ENCODE measurements at places on chromosomes 3 and 15.
A peak's percentile ranks its signal among the peaks of the same experiment; 100 is the strongest.

- DNase-seq: no peak
Observed at GRCh38 chr15:81184188-81184587, 12.5 kb upstream of the IL16 start.

- no peak for DNase-seq
Observed at GRCh38 chr3:197149528-197149927, 119.9 kb upstream of the MELTF start.

DNA sequence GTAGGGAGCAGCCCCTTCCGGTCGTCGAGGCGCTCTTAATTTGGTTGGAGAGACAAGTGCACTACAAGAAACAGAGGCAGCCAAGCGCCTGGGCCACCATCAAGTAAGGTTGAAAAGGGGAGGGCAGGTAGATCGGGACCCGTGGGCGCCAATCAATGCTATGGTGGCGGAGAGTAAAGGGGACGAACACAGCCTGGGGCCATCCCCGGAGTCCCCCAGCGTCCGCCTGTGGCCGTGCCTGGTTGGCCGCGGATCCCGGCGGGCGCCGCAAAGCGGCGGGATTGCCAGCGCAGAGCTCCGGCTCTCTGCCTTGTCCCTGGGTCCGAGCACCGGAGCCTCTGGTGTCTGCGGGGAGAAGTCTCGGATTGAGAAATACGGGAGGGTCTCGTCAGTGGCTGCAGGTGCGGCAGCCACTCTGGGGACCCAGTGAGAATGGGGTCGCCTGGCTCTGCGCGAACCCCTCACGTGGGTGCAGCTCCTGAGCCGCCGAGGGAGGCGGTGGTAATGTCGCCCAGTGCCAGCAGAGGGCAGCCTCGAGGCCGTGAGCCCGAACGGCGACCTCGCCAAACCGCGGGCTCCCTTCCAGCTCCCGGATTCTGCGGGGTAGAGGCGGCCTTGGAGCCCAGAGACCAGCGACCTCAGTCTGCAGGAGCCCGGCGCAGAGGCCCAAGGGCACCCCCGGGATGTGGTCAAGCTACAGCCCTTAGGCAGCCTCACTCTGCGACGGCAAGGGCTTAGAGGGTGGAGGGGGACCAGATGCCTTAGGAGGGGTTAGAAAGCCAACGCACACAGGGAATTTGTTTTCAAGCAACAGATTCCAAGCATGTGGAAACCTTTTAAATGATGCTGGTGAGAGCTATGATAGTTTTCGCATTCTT, 10.8 kb downstream of the FOXL2 start:
- peak; percentile 52 for DNase-seq

DNA sequence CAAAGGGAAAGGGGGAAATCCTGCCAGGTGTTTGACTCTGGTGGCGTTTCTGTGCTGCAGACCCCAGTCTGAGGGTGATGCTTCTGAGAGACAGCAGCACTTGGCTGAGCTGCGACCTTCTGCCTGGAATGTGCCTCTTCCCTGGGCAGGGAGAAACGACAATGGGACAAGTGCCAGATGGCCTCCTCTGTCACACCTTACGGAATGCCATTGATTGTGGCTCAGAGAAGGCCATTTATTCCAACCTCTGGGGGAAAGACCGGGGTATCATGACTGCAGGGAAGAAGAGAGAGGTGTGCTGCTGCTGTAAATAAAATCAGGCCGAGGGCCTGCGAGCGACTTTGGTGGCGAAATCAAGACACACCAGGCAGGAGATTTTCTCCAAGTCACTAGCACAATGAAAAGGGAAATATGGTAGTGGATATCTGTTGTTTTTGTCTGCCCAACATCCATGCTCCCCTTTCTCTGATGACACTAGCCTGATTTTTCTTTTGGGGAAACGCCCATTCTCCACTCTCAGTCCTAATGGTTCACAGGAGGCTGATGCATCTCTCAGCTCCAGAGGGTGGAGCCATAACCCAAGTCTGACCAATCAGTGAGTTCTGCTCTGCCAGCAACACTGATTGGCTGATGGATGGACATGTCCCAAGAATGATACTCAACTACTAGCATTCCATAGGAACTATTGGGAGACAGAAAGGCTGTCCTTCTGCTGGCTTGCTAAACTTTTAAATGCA, 336.1 kb downstream of the FOXP1 start:
- peak; percentile 73 for DNase-seq

GRCh38 chr15:70835415-70835814, 18.5 kb downstream of the LARP6 start:
- no peak for DNase-seq

DNA sequence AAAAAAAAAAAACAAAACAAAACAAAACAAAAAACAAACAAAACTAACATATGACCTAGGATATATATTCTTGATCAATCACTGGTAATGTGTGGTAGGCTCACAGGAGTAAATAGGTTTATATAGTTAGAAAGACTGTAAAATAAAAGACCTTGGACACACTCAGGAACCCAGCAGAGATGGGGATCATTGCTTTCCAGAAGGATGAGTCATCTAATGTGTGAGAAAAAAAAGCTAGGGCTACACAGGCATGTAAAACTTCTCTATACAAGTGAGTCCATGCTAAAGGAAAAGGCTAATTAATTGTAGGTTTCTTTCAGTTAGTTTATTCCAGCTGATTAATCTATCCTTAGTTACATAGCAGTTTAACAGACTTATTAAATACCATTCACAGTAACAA, 710.3 kb upstream of the ARPP21 start:
- DNase-seq: no peak

- DNase-seq: no peak
Observed at GRCh38 chr15:98583771-98584430, 64.4 kb upstream of the IGF1R start.

DNA sequence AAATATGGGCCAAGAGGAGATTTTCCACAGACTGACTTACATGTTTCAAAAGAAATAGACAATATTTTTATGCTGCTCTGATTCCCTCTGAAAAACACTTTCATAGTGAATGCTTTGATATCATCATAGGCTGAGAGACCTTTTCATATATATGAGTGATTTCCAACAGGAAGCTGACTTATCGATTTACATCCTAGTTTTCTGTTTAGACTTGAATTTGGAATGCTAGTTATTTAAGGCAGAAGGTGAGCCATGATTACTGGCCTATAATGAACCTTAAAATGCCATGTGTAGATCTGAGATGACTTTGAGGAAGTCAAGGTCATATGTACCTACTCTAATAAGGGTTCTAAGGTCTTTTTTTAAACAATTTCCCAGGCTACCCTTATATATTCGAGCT, 1126.1 kb downstream of the ROBO1 start:
- DNase-seq: no peak

DNA sequence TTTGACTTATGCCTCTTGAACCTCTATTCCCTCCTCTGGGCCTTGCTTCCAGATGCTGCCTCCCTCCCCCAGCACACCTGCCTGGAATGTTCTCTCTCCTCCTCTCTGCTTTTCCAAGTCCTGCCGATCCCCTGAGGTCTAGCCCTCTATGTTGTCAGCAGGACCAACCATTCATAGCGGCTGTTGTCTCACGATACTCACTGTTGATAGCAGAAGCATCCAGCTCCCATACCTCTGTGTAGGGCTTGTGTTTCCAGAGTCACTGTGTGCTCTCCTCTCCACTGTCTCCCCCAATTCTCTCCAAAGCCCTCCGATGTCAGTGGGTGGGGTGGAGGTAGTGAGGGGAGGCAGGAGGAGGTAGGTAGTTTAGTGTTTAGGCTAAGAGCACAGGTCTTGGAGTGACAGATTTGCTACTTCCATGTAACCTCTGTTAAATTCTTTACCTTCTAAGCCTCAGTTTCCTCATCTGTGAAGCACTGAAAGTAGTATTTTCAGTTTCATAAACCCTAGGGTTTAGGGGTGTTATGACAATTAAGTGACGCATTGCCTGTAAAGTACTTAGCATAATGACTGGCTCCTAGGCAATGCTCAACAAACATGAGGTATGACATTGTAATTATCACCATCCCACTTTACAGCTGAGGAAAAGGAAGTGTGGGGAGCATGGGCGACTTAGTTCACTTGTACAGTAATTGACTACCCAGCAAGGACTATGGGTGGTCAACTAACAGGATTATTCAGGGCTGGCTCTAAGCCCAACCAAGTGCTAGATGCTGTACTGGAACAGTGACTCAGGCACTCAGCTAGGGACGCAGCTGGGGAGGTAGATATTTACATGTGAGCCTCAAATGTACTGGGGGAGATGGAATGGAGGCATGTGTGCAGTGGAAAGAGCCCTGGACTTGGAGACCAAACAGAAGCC, 122.8 kb downstream of the CACNA1D start:
- no peak for DNase-seq

DNA sequence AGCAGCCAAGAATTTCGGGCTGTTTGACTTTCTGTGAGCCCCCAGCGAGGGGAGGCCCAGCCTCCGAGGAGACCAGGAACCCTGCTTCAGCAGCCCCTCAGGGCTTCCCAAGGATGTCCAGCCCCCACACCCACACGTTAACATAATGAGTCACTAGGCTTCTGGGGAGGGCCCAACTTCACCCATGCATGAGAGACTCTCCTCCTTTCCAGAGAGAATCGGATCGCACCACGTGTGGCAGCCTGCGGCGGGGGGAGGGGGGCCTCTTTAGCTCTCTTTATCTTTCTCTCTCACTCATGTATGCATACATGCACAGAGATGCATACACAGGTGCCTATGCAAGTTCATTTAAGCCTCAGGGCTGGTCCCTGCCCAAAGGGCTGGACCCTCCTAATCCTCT, 3.1 kb upstream of the AP2M1 start:
- peak; percentile 79 for DNase-seq

GRCh38 chr15:51104512-51104911, 9.8 kb upstream of the TNFAIP8L3 start:
- no peak for DNase-seq

DNA sequence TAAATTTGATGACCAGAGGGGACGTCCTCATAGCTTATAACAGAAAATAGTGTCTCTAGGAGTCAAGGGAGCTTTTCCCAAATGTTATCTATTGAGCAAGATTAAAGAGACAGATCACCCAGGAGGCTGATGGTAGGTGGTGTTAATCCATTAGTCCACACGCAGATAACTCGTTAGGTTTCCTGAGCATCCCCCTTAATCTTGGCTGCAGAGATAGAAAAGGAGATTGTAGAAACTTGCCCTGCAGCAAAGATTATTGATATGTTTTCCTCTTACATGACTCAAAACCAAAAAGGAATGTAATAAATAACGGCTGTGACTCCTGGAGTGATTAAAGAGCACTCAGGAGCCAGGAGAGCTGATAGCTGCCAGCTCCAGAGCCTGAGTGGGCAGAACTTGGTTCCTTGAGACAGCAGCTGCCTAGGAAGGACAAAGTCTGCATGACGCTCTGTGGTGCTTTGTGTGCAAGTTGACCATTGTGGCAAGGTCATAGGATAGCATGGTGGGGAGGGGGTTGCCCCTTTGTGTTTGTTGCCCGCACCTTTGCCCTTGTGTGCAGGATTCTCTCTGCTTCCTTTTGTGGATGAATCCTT, 234.8 kb downstream of the PTPRG start:
- no peak for DNase-seq

DNA sequence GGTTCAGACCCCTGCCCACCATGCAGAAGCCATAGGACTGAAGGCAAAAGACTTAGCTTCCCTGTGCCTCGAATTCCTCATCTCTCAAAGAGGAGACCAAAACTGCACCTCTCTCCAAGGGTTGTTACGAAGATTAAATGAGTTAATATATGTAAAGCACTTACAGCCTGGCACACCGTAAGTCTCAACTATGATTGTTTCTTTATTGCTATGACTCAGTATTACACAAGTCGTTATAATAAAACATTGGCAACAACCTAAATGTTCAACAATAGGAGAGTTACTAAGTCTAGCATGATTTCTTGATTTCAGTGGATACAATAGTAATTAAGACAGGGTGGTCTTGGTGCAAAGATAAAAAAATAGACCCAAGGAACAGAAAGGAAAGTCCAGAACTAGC, 19.6 kb upstream of the FGD5 start:
- no peak for DNase-seq

- DNase-seq: no peak
Observed at GRCh38 chr3:178446059-178446458, 90.2 kb upstream of the KCNMB2 start.

GRCh38 chr15:81256916-81257315, 60.2 kb downstream of the IL16 start:
- DNase-seq: no peak

DNA sequence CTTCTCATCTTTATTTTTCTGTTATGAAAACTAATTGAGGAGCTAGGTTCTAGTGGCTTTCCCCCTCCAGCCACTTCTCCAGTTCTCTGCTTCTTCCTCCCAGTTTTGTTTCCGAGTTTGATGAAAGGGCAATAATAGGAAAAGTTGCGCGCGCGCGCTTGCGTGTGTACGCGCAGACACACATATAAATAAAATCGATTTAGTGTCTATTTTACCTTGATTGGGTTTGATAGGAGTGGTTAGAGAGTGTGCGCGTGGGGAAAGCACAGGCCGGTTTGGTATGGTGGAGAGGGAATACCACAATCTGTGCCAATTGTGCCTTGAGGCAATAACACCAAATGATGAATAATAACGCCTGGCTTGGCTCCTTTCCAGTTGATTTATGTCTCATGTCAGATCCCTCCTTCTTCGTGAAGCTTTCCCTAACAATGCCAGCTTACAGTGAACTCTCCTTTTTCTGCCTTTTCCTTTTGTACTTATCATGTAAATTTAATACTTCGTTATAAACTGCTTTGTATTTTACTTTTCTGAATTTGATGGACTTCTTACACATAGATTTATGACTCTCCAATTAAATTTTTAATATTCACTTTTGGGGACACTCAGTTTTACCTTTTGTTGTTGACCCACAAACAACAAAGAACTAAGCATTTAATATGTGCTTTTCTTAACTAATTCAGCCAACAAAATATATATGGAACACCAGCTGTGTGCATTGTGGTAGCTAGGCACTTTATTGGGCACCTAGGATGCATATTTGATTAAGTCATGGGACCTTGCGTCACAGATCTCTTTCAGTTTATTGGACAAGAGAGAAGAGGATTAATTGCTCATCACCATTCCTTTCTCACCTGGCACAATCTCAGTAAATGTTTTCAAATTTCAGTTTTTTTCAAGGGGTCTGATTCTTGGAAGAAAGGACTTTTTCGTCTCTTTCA, 1.7 kb downstream of the TIPARP start:
- DNase-seq: peak; percentile 91

DNA sequence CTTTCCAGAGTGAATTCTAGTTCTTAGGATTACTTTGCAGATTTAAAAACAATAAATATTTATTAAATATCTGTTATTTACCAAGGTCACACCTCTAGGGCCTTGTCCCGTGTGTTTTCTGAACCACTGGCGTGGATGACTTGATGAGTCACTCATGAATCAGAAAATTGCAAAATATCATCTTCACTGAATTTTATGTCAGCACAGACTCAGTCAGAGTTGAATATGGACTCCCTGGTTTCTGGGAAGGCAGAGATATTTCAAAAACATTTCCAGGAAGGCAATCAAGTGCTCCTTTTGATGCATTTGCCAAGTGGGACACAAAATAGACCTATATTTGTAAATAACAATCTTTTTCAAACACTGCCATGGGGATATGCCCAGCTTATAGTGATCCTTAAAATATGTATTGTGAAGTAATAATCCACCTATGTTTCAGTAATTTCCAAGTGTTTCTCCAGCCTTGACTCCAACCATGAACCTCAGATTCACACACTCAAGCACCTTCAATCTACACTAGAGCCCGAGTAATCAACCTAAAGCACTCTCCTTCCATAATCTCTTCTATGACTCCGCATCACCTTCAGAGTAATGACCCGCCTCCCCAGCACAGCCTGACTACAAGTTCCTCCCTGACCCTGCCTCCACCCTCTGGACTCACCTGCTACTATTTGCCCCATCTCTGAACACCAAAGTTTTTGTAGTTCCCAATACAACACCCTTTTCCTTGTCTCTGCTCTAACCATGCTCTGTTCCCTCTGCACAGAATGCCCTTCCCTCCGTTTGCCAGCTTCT, 24.3 kb downstream of the DPH3 start:
- peak; percentile 46 for DNase-seq

- DNase-seq: peak; percentile 71
Observed at GRCh38 chr3:139299261-139300132, 44.3 kb upstream of the MRPS22 start.
